Activated T-helper 9 cell treated with anti-CD3 and anti-CD28 coated beads, Interleukin-2, amount 50 U/mL, for 16 hours (primary cell): ENCODE measurements at places on chromosomes 7 and 10.

GRCh38 chr10:5656737-5657579 is 9.4 kb downstream of the ASB13 start:
- no peak for DNase-seq

DNA sequence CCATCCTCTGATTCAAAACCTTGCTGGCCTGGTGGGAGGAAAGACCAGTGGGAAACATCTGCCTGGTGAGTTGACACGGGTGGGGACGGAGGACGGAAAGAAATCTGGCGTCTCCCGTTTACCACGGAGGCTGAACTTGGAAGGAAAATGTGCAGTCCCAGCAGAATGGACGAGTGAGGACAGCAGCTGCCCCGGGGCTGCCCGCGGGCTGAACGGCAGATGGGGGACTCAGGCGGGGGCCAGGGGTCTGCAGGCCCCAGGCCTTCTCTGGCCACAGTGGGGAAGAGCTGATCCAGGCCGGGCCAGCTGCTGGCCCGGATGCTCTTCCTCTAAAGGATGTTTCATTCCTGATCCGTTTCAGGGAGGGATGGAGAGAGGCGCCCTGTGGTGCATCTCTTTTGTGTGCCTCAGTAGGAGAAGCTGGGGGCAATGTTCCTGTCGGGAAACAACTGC is 147.5 kb upstream of the CHST15 start:
- DNase-seq = no peak

GRCh38 chr7:34338961-34339526 is 319.0 kb upstream of the NPSR1 start:
- no peak for DNase-seq

GRCh38 chr10:82171899-82172298 is 296.9 kb downstream of the NRG3 start:
- no peak for DNase-seq

GRCh38 chr7:139744768-139745677 is 32.8 kb downstream of the HIPK2 start:
- no peak for DNase-seq

- DNase-seq = no peak
Measured at GRCh38 chr7:110827287-110827855, 263.6 kb upstream of the LRRN3 start.

- DNase-seq = no peak
Measured at GRCh38 chr10:3976718-3977117, 191.7 kb upstream of the KLF6 start.

GRCh38 chr7:16755397-16755796 is 1.8 kb downstream of the TSPAN13 start:
- no peak for DNase-seq

GRCh38 chr10:31769564-31769963 is 159.1 kb downstream of the ARHGAP12 start:
- no peak for DNase-seq

DNA sequence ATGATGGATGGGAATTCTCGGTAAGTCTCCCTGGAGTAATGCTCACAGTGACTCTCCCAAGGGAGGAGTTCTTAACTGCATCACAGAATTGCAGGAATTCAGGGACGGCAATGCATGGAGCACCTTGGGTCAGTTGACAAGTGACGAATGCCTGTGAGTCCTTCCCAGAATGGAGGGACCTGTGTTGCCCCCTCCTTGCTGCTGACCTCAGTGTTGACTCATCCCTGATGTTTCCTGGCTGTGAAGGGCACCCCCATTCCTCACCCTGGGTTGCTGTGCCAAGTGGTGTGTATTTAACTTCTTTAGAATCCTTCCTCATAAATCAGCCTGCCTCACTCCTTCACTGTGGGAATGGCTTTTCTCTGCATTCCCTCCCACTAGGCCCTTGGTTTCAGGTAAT is 98.9 kb downstream of the LRMDA start:
- no peak for DNase-seq

- DNase-seq = no peak
Measured at GRCh38 chr7:4138866-4139265, 543.2 kb upstream of the FOXK1 start.

- DNase-seq = no peak
Measured at GRCh38 chr10:59578741-59579140, 130.9 kb downstream of the SLC16A9 start.

DNA sequence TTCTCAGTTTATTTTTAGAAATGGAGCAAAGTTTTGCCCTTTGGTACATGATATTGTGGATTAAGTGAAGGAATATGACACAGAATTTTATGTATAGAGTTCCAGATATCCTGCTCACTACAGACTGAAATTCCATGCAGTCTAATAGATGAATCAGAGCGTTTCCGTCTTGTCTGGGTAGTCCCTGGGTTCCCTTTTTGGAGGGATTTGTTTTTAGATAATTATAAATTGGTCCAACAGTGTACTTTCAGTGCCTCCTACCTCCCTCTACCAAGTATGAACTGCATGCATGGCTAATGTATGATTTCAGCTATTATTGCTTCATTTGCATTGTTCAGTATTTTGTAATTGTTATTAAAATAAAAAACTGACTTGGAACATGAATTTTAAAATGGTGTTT is 74.4 kb downstream of the SEPTIN7 start:
- DNase-seq = no peak

GRCh38 chr7:98687111-98687751 is 70.1 kb downstream of the NPTX2 start:
- DNase-seq = no peak

DNA sequence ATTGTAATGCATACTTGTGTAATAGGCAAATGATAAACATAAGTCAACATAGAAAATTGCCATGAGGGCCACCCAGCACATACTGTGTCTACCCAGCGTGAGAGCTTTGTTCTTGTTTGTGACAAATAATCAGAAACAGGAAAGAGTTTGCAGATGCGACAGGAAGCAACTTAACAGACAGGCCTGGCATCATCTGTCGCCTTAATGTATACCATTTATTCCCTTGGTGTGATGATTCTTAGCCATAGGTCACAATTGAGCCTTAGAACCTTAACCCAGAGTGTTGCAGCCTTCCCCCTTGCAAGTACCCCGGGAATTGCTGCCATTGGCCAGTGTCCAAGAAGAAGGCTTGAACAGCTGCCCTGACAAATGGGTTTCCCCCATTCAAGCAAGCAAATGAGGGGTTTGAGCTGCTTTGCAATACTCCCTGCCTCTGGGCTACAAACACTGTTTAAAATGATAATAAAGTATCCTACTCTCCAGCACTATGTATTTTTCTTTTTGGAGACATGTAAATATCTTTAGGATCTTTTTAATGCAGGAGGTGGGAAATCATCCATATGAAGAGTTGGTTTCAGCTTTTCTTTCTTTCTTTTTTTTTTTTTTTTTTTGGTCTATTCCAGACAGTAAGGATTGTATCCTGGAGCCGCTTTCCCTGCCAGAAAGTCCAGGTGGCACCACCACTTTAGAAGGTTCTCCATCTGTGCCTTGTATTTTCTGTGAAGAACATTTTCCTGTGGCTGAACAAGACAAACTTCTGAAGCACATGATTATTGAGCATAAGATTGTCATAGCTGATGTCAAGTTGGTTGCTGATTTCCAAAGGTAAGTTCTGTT is 80.0 kb downstream of the ZNF277 start:
- no peak for DNase-seq

DNA sequence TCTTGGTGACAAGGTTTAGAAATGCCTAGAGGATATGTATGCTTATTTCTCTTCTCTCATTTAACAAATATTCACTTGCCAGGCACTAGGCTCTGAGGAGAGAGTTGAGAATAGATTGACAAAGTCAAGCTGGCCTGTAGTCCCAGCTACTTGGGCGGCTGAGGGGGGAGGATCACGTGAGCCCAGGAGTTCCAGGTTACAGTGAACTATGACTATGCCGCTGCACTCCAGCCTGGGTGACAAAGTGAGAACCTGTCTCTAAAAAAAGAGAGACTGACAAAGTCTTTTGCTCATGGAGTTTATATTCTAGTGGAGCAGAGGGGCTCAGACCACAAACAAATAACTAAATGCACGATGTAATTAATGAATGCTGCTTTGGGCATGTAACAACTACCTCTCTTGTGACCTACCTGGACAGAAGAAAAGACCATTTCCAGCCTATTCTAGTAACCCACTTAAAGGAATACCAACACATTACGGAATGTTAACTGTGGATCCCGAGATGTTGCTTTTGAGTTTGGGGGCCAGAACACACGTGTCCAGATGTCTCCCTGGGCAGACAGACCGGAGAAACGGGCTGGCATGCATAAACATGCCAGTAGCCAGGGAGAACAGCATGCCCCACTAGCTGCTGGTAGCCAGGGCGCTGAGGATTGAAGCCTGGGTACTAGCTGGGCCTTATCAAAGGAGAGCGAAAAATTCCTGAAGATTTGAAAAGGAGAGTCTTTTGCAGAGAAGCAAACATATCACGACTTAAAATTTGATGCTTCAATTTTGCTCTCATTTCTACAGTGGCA is 2.6 kb upstream of the BMPR1A start:
- DNase-seq = no peak

GRCh38 chr10:123858907-123859652 is 32.5 kb downstream of the CPXM2 start:
- no peak for DNase-seq

GRCh38 chr7:142793156-142793555 is 22.4 kb downstream of the PRSS2 start:
- DNase-seq = no peak

- DNase-seq = no peak
Measured at GRCh38 chr10:114478281-114478680, 74.0 kb upstream of the AFAP1L2 start.

DNA sequence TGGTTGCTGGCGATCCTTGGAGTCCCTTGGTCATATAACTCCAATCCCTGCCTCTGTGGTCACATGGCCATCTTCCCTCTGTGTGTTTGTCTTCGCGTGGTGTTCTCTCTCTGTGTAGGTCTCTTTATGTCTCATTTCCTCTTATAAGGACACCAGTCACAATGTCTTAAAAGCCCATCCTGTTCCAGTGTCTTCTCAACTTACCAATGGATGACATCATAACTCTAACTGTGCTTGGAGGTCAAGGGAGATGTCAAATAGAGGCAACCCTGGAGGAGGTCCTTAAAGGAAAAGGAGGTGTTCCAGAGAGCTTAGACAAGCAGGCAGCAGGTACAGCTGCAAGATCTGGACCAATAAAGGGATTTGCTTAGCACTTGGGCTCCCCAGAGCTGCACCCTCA is 143.0 kb downstream of the BUB3 start:
- DNase-seq = no peak
